Body of pancreas (tissue), 4 donors: ENCODE measurements at places on chromosomes 2 and 18. TPM values are rescaled to one million over a fixed set of nuclear protein-coding genes. Genes with fewer than 3 reads are reported as not detected.
A peak's percentile ranks its signal among the peaks of the same experiment; 100 is the strongest.

Gene KCNJ13
- not detected for total RNA-seq

Gene CFAP210
- not detected for total RNA-seq

Gene LOXL3
- total RNA-seq, result 3.1 TPM

Gene PLCL1
- 2.9 TPM for total RNA-seq

Gene ICOS
- total RNA-seq, result not detected

GRCh38 chr2:221176667-221177066, 395.4 kb downstream of the EPHA4 start:
- DNase-seq, result no peak
- H3K4me3 ChIP-seq, result no peak overlapping the region
- no peaks in the 10 kb centered on the region for H3K36me3 ChIP-seq
- no peaks in the 10 kb centered on the region for H3K27me3 ChIP-seq
- H3K27ac ChIP-seq, result no peak overlapping the region
- H3K4me1 ChIP-seq, result no peaks in the 10 kb centered on the region

DNA sequence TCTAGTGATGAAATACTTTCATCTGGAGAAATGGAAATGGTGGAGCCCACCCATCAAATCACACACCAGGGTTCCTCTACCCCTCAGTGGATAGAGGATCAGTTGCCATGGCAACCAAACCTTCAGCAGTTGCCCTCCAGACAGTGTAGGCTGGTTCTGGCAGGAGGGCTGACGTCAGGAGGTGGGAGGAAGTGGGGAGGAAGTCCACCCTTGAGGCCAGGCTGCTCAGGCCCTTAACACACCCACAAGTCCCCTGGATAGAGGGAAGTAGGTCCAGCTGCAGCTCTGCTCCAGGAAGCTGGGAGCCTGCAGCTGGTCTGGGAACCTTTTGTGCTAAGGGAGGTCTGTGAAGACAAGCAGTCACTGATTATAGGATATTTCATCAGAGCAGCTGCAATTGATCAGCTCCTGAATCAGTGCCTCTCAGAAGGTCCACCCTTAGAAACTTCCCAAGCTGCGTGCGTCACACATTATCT, 186.6 kb downstream of the MTX2 start:
- H3K4me3 ChIP-seq, result no peak overlapping the region
- no peaks in the 10 kb centered on the region for H3K4me1 ChIP-seq
- H3K27ac ChIP-seq, result no peak overlapping the region

GRCh38 chr2:157920736-157921135, 44.6 kb upstream of the ACVR1 start:
- H3K4me1 ChIP-seq, result no peaks in the 10 kb centered on the region
- no peak for DNase-seq
- H3K36me3 ChIP-seq, result no peaks in the 10 kb centered on the region
- no peaks in the 10 kb centered on the region for H3K27me3 ChIP-seq
- no peak overlapping the region for H3K4me3 ChIP-seq

- no peaks in the 10 kb centered on the region for H3K27me3 ChIP-seq
- DNase-seq, result no peak
- no peak overlapping the region for H3K27ac ChIP-seq
- no peak overlapping the region for H3K4me3 ChIP-seq
- no peaks in the 10 kb centered on the region for H3K4me1 ChIP-seq
Observed at GRCh38 chr2:210517264-210517663, 39.1 kb upstream of the CPS1 start.

DNA sequence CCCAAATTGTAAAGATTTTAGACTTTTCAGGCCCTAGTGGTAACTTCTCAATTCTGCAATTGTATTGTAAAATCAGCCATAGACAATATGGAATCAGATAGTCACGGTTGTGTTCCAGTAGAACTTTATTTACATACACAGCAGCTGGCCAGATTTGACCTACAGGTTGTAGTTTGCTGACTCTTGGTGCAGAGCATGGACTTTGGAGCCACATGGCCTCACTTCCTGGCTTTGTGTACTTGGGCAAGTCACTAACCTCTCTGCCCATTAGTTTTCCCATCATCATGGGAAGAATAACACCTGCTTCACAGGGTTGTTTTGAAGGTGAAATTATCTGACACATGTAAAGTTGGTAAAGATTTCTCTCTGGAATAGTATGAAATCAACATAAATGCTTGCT, 147.6 kb downstream of the TMEM200C start:
- no peak overlapping the region for H3K27ac ChIP-seq
- no peaks in the 10 kb centered on the region for H3K27me3 ChIP-seq
- H3K4me1 ChIP-seq, result peaks cover 6% of the 10 kb centered on the region
- no peak overlapping the region for H3K4me3 ChIP-seq
- no peaks in the 10 kb centered on the region for H3K36me3 ChIP-seq

DNA sequence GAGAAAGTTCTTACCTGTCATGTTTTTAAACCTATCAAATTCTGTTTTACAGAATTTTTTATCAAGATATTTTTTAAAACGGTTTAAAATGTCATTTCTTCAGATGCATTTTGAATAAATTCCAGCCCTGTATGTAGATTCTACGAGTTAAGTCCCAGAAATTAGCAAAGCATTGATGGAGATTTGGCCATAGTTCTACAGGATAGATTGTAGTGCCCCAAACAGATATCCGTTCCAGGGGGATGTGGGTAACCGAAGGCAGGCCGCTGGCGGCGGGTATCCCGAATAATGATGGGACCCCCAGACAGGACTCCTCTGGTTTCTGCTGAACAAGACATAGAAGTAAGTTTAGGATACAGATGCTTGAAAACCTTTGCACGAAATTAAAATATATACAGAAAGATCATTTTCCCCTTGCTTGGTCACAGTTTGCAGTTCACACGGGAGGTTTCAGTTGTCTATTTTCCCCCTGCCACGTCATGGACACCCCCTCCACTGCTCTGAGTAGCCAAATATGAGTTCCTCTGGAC, 755 bp downstream of the NOL4 start:
- no peak overlapping the region for H3K27ac ChIP-seq
- no peaks in the 10 kb centered on the region for H3K36me3 ChIP-seq
- peaks cover 29% of the 10 kb centered on the region for H3K4me1 ChIP-seq
- no peaks in the 10 kb centered on the region for H3K27me3 ChIP-seq

GRCh38 chr2:126253669-126254068, 402.3 kb upstream of the GYPC start:
- H3K4me1 ChIP-seq, result no peaks in the 10 kb centered on the region
- DNase-seq, result no peak
- no peak overlapping the region for H3K27ac ChIP-seq
- H3K4me3 ChIP-seq, result no peak overlapping the region
- H3K36me3 ChIP-seq, result no peaks in the 10 kb centered on the region

DNA sequence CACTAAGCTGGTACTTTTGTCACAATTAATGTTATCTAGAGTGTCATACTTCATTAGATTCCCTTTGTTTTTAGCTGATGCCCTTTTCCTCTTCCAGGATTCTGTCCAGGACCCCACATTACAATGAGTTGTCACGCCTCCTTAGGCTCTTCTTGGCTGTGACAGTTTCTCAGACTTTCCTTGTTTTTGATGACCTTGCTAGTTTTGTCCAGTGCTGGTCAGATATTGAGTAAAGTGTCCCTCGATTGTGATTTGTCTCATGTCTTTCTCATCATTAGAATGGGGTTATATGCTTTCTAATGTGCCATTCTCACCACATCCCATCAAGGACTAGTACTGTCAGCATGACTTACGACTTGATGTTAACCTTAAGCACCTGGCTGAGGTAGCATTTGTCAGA, 162.3 kb downstream of the FHOD3 start:
- no peak overlapping the region for H3K27ac ChIP-seq
- no peaks in the 10 kb centered on the region for H3K36me3 ChIP-seq
- no peak for DNase-seq
- peaks cover 8% of the 10 kb centered on the region for H3K4me1 ChIP-seq
- no peak overlapping the region for H3K4me3 ChIP-seq
- no peaks in the 10 kb centered on the region for H3K27me3 ChIP-seq

- no peak overlapping the region for H3K4me3 ChIP-seq
- no peak overlapping the region for H3K27ac ChIP-seq
- H3K27me3 ChIP-seq, result no peaks in the 10 kb centered on the region
- H3K36me3 ChIP-seq, result no peaks in the 10 kb centered on the region
Observed at GRCh38 chr2:67896476-67896875, 166.3 kb downstream of the C1D start.

GRCh38 chr2:160077912-160078810, 15.7 kb upstream of the PLA2R1 start:
- no peaks in the 10 kb centered on the region for H3K36me3 ChIP-seq
- no peaks in the 10 kb centered on the region for H3K27me3 ChIP-seq
- H3K4me3 ChIP-seq, result no peak overlapping the region
- no peak overlapping the region for H3K27ac ChIP-seq
- no peak for DNase-seq
- H3K4me1 ChIP-seq, result peaks cover 6% of the 10 kb centered on the region

GRCh38 chr2:106332054-106332453, 136.2 kb downstream of the RGPD3 start:
- H3K4me3 ChIP-seq, result no peak overlapping the region
- H3K36me3 ChIP-seq, result no peaks in the 10 kb centered on the region
- H3K27me3 ChIP-seq, result no peaks in the 10 kb centered on the region

GRCh38 chr18:72720116-72720515, 147.7 kb downstream of the NETO1 start:
- H3K27me3 ChIP-seq, result no peaks in the 10 kb centered on the region
- no peaks in the 10 kb centered on the region for H3K4me1 ChIP-seq
- no peaks in the 10 kb centered on the region for H3K36me3 ChIP-seq
- H3K27ac ChIP-seq, result no peak overlapping the region
- H3K4me3 ChIP-seq, result no peak overlapping the region
- DNase-seq, result no peak

DNA sequence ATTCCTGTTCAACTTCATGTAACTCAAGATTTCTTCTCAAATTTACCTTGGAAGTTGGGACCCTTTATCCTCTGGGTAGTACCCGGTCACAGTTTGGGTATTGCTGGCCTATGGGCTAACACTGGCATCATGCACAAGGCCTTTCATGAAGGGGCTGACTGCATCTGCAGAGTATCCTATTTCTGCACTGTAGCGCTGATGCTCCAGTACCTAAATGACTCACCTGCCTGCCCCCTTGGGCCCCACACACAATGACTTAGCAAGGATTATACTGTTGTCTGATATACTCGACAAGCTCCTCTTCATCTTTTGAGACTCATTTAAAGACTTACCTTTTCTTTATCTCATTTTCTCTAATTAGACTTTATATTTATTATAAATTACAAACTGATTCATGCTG, 39.9 kb downstream of the DNAH6 start:
- DNase-seq, result no peak
- no peaks in the 10 kb centered on the region for H3K36me3 ChIP-seq
- no peak overlapping the region for H3K4me3 ChIP-seq

GRCh38 chr2:166454006-166454595, 39.9 kb downstream of the SCN7A start:
- DNase-seq, result no peak
- H3K27ac ChIP-seq, result no peak overlapping the region
- no peaks in the 10 kb centered on the region for H3K36me3 ChIP-seq

DNA sequence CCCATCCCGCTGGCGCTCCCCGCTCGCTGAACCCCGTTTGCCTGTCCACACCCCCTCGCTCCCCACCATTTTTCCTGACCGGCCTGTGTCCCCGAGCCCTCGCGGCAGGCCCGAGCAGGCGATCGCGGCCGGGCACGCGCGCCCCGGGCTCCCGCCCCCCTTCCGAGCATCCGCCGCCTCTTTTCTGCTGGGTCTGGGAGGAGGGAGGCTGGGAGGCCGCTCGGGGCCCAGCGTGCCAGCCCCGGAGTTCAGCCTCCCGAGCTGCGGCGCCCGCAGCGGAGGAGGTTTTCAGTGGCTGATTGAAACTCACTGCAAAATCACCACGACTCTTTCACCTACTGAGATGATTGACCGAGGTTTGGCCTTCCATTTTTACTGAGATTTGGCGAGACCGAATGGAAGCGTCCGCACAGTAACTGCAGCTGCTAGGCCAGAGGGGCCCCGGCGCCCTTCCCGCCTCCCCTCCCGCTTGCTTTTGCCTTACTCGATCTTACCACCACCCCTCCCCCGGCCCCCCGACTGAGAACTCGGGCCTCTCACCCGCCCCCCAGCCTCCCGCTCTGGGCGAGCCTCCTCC, 4.8 kb downstream of the SOX11 start:
- H3K4me1 ChIP-seq, result peaks cover 33% of the 10 kb centered on the region
- DNase-seq, result no peak
- H3K27ac ChIP-seq, result no peak overlapping the region
- H3K27me3 ChIP-seq, result peaks cover 21% of the 10 kb centered on the region
- no peaks in the 10 kb centered on the region for H3K36me3 ChIP-seq
- no peak overlapping the region for H3K4me3 ChIP-seq

DNA sequence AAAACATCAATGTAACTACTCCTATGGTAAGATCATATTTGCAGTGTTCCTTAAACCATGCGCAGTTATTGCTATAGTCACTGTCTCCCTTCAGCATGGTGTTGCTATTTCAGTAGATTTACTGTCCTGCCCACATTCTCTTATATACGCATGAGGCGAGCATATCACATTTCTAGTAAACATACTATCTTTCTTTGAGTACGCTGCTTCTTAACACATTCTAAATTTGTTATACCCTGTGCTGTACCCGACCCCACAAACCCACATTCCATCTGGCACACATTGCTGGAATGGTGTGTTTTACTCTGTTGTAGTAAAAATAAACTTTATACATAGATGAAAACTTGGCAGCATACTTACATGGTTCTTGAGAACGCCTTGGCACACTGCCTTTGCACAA, 163.3 kb downstream of the QPCT start:
- H3K27me3 ChIP-seq, result no peaks in the 10 kb centered on the region
- peaks cover 6% of the 10 kb centered on the region for H3K4me1 ChIP-seq
- no peak overlapping the region for H3K4me3 ChIP-seq
- no peak overlapping the region for H3K27ac ChIP-seq
- no peaks in the 10 kb centered on the region for H3K36me3 ChIP-seq

DNA sequence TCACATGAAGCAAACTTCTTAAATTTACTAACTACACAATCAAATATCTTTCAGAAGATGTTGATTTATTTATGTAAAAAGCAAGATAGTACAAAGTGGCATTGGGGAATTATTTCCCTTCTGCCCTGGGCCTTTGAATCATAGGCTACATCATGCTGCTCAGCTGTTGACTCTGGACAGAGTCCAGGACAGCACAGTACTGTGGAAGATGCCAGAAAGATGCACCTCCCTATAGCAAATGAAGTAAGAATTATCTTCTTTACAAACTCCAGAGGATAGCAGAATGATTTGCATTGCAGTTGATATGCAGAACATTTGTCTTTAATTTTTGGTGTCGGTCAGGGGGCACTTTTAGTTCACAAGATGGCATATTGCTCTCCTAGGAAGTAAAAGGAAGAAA, 1354.5 kb upstream of the ZEB2 start:
- no peaks in the 10 kb centered on the region for H3K4me1 ChIP-seq
- no peaks in the 10 kb centered on the region for H3K27me3 ChIP-seq
- no peak for DNase-seq
- no peak overlapping the region for H3K27ac ChIP-seq

DNA sequence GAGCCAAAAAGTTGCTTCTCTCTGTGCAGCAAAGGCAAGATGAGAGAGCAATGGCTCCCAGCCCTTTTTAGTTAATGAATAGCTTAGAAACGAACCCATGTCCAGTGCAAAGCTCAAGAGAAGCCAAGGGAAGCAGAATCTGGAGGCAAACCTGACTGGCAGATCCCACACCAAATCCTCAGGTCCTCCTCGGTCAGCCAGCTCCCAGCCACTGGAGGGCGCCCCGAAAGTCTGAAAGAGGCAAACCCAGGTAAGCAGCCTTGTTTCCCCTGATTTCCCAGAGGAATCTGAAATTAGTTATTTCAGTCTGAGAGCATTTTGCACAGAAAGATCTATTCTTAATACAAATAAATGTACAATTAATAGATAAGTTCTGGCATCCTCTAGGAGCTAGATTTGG, 71.3 kb upstream of the PID1 start:
- H3K4me3 ChIP-seq, result no peak overlapping the region
- H3K36me3 ChIP-seq, result no peaks in the 10 kb centered on the region
- DNase-seq, result peak; percentile 31
- no peaks in the 10 kb centered on the region for H3K4me1 ChIP-seq
- H3K27me3 ChIP-seq, result no peaks in the 10 kb centered on the region
- no peak overlapping the region for H3K27ac ChIP-seq
